ENCODE measurements at places on chromosomes 4 and X. TPM values are rescaled to one million over a fixed set of nuclear protein-coding genes. Genes with fewer than 3 reads are reported as not detected.

F8A3 gene
- total RNA-seq: 3.5 TPM

USP53 gene
- 108 TPM for total RNA-seq

WDR1 gene
- 385 TPM for total RNA-seq

TMEM150C gene
- total RNA-seq: 4.8 TPM

FAM47E gene
- 9.6 TPM for total RNA-seq

GRCh38 chr4:2871466-2871865, 27.8 kb downstream of the ADD1 start:
- no peak for DNase-seq

DNA sequence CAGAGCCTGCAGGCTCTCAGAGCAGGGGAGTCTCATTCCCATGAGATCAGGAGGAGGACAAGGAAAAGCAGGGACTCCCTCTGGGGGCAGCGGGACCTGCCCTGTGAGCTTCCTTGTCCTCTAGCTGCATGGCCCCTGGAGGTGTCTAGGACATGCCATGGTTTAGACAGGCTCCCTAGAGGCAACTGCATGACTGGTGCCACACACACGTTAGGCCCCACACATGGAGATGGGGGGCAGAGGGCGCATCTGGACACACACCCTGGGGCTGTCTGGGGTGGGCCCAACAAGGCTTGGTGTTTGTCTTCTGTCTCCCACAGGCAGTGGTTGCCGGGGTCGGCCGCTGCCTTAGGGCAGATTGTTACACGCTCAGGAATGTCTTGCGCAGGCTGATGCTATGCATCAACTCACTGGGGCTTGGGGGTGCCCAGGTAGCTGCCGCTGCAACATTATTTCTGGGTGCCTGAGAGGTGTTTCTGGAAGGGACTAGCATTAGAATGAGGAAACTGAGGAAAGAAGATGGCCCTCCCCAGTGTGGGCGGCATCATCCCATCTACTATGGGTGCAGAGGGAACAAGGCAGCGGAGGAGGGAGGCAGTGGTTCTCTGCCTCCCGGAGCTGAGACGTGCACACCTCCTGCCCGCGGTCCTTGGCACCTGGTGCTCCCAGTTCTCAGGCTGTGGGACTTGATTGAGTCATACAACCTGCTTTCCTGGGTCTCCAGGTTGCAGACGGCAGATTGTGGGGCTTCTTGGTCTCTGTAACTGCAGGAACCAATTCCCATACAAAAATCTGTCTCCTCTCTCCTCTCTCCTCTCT, 32.1 kb upstream of the GPR78 start:
- DNase-seq: no peak

DNA sequence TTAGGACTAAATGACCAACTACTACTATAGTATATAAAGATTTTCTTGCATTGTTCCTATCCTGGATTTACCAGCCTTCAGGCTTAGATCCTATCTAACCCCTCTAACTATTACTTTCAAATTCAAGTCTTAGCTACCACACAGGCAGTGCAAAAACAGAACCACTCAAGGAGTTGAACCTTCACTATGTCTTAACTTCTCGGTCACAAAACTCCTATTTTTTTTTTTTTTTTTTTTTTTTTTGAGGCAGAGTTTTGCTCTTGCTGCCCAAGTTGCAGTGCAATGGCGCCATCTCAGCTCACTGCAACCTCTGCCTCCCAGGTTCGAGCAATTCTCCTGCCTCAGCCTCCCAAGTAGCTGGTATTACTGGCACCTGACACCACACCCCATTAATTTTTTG, 6.3 kb upstream of the FAM200B start:
- no peak for DNase-seq

DNA sequence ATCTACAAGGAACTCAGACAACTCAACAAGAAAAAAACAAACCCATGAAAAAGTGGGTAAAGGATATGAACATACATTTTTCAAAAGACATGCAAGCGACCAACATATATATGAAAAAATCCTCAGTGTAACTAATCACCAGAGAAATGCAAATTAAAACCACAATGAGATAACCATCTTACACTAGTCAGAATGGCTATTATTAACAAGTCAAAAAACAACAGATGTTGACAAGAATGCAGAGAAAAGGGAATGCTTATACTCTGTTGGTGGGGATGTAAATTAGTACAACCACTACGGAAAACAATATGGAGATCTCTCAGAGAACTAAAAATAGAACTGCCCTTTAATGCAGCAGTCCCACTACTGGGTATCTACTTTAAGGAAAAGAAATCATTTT, 12.1 kb downstream of the NIPAL1 start:
- no peak for DNase-seq

DNA sequence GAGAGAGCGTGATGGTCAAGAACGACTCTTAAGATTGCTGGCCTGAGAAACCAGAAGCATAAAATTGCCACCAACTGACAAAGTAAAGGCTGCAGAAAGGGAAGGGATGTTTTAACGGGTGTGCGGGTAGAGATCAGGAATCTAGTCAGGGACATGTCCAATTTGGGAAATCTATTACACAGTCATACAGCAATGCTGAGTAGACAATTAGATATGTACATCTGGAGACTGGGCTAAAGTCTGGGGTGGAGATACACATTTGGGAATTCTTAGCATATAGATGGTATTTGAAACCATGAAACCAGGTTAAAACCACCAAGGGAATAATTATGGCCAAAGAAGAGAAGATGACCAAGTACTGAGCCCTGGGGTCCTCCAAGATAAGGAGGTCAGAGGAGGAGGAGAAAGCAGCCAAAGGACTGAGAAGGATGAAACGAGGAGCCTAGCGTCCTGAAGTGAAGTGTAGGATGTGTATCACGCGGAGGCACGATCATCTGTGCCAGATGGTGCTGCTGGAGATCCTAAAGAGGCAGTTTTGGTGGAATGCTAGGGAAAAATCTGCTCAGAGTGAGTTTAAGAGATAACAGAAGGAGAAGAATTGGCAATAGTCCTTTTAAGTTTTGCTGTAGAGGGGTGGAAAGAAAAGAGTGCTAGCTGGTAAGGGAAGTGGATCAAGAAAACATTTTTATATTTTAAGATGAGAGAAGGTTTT, 36.5 kb downstream of the SEC24D start:
- no peak for DNase-seq

GRCh38 chr4:130850019-130850524, 1754.1 kb downstream of the C4orf33 start:
- no peak for DNase-seq

GRCh38 chr4:3302173-3302785, 9.5 kb downstream of the RGS12 start:
- peak; percentile 42 for DNase-seq

DNA sequence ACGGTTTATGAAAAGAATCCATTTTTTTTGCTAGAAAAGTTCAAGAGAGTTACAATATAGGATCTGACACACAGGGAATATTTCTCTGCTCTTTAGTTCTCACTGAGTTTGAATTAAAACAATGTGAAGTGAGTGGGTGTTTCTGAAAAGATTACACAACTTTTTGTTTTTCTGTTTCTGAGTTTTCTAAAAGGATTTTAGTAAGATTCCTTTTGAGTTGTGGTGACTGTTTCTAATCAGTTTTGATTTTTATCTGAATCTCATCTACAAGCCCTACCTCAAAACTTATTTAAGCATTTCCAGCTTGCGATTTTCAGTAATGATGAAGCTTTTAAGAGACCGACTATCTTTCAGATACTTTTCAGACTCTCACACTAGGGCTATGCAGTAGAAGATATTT, 141.7 kb downstream of the GPAT3 start:
- DNase-seq: no peak

GRCh38 chr4:140689623-140690022, 66.6 kb downstream of the TBC1D9 start:
- no peak for DNase-seq

DNA sequence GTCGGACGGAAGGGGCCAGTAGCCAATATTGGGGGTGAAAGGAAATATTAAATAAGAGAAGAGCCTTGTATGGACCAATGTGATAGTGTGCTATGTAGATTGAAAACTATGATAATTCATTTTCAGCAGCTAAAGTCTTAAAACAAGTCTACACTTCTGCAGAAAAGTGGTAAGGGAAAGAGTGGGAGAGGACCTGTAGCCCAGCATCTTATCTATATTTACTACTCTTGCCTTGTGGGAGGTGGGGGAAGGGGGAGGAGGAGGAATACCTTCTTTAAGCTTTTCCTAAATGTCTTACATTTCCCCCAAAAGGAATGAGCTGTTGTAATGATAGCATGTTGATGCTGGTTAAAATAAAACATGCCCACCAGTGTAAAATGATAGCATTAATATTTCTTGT, 220.0 kb upstream of the SPRY1 start:
- DNase-seq: no peak

DNA sequence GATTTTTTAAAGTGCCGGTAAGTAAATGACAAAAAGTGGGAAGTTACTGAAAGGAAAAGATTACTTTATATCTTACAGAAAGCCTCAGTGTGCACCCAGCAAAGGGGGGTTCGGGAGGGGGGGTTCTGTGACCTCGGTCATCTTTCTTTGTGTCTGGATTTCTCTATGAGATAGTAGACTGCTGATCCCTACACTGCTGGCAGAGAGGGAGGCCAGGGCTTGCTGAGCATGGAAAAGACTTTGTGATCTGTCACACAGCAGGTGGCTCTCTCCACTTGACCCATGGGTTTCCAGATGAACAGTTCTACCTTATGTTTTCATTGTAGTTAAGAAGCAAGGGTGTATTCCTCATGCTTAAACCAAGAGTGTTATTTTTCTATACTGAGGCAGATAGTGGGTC, 475.6 kb downstream of the PCDH10 start:
- no peak for DNase-seq

DNA sequence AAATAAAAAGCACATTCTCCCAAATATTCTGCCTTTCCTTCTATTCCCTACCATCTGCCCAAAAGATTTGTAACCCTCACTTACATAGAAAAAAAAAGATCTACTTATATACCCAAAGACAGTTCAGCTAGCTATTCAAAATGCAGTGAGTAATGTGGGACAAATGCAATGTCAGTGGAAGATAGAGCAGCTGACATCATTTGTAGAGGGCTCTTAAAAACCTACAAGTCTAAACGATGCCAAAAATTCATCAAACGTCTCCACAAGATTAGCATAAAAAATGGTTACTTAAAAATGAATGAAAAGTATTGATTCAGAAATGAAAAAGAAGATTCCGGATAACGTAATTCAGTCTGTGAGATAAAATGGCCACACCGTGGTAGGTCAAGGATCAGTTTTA, 96.5 kb downstream of the ASB9 start:
- DNase-seq: no peak

DNA sequence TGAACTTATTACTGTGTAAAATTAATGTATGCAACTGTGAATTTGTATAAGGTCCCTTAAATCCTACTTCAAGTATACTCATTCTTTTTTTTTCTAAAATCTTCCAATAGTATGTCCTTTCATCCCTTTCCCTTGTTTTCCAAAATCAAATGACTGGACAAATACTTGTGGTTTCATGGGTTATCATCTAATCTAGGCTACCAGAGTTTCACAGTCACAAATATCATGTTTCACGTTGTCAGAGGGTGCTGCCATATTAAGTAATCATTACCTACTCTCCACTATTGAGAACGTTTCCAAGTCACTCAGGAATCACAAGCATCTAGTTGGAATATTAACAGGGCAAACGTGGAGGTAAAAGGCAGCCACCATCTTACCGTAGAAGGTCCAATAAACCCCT, 1235.0 kb upstream of the TENM3 start:
- no peak for DNase-seq

GRCh38 chr4:8726344-8726851, 133.8 kb downstream of the CPZ start:
- peak; percentile 22 for DNase-seq

DNA sequence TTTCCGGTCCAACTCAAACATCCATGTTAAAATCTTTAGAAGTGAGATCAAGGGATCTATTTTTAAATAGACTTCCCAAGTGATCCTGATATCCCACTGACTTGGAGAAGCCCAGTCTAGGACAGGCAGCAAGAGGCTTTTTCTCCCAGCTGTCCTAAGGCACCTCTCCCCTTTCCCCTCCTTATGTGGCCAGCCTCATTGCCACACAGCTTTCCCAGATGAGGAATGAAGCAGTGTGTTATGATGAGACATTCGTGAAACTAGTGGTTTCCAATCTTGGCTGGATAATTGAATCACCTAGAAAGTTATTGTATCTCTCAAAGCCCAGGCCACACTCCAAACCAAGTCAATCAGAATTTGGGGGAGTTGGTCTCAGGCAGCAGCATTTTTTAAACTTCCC, 16.8 kb upstream of the HSD17B13 start:
- no peak for DNase-seq

DNA sequence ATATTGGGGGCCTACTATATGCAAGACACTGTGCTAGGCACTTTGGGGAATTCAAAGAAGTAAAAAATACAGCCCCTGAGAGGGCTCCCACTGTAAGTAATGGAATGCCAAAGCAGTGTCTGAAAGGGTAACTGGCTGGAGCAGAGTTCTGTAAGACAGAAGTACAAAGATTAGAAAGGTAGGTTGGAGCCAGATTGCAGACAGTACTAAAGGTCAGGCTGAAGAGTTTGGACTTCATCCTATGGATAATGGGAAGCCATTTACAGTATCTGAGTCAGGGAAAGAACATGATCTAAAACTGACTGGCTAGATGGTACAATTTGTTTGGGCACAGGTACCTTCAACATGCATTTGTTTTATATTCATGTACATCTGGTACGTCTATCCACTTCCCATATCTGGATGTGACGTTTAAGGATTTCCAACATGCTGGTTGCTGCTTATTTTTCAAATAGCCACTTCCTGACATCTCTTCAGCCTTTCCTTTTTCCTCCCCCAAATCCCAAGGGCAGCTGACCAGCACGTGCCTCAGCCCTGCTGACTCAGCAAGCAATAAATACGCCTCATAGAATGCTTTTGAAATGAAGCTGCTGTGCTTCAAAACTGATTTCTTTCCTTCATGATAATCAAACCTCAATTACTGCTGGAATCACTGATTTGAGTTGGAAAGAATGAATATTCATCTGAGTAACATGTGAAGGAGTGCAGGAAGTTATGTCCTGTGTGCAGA, 9.5 kb downstream of the ENOX2 start:
- no peak for DNase-seq

- no peak for DNase-seq
These were observed 30.2 kb downstream of the OFD1 start for GRCh38 chrX:13764765-13765164.

- no peak for DNase-seq
These were observed 14.3 kb downstream of the CFAP99 start for GRCh38 chr4:2432991-2433530.

DNA sequence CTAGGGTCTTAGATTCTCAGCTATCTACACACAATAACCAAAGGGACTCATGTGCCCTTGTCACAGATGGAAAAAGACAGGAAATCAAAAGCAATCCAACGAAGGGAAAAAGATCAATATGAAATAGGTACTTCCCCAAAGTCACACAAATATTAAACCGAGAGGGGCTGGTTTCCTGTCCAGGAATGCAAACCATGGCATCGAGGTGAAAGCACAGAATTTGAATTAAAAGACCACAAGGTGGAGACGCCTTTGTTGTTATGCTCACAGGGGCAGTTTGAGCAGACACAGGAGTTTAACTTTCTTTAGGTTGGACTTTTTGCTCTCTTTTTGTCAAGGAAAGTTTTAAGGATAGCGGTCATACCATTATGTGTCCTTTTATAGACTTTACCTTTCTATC, 14.3 kb downstream of the H2BW1 start:
- no peak for DNase-seq

- DNase-seq: no peak
These were observed 408.2 kb downstream of the BCOR start for GRCh38 chrX:39689376-39690104.
